CD8-positive, alpha-beta memory T cell (primary cell): ENCODE measurements at places on chromosomes 4 and X. TPM values are rescaled to one million over a fixed set of nuclear protein-coding genes. Genes with fewer than 3 reads are reported as not detected.

The INPP4B gene
- 52.6 TPM for polyA plus RNA-seq

DNA sequence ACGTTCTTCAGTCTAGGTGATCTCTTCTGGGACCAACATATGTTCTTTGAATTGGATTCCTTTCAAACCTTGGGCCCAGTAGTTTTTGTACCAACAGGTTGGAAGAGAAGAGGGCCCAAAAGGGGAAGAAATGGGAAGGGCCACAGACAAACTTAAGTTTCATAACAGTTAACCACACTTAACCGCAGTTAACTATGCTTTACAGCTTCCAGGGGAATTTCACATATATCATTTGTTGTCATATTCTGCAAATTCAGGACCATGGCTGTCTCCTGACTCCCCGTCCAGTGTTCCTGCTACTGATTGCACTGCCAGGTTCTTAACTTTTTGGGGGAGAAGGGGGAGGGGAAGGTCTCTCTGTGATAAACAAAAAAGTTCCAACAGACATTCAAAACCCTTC lies 34.6 kb downstream of the RTL5 start:
- DNase-seq: no peak

The GAGE13 gene
- not detected for polyA plus RNA-seq

DNA sequence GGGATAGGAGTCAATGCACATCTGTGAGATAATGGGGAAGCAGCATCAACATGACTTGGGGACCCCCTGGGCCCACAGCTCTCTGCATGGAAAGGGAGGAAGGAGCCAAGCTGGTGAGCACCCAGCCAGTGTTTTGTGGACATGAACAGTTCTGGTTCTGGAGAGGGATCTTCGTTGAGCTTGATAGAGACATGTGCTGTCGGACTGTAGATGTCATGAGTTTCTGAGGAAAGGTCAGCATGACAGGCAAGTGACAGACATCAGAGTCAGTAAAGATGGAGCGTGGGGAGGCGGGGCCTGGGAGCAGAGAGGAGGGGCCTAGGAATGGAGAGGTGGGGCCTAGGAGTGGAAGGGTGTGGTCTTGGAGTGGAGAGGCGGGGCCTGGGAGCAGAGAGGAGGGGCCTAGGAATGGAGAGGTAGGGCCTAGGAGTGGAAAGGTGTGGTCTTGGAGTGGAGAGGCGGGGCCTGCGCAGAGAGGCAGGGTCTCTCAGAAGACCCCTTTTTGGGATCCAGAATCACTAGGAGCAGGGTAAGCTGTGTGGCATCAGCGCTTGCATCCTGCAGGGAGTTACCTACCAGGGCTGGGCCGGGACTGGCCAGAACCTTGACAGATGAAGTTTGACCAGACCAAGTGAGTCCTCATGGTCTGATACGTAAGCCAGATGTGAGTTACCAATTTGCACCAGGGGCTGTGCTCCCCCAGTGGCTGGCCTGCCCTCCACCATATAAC lies 33.7 kb downstream of the PIGG start:
- no peak for DNase-seq

- no peak for DNase-seq
These were observed 37.4 kb downstream of the NFXL1 start for GRCh38 chr4:47876784-47877546.

DNA sequence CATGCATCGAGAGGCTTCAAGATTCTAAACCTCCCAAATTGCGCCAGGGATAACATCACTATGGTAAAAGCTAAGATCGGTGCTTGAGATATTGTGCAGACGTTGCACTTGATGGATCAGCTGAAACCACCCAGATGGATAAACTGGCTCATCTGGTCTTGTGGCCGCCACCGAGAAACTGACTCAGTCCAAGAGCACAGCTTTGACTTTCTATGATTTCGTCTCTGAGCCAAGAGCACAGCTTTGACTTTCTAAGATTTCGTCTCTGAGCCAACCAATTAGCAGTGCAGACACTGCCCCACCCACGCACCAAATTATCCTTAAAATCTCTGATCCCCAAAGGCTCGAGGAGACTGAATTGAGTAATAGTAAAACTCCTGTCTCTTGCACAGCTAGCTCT lies 687.2 kb downstream of the FAM133A start:
- no peak for DNase-seq

DNA sequence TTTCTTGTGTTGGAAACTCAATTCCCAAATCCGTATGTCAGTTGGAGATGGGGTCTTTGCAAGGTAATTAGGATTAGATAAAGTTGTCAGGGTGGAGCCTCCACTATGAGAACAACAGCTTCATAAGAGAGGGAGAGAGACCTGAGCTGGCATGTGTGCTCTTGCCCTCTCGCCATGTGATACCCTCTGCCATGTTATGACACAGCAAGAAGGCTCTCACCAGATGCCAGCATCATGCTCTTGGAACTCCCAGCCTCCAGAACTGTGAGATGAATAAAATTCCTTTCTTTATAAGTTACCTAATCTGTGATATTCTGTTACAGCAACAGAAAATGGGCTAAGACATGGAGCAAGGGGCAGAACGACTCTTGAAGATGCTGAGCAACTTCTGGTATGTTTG lies 201.9 kb upstream of the BOD1L1 start:
- DNase-seq: no peak

The HMGN5 gene
- 3.3 TPM for polyA plus RNA-seq

- no peak for DNase-seq
These were observed 64.9 kb upstream of the SCRG1 start for GRCh38 chr4:173463816-173464215.

GRCh38 chrX:46770817-46771163 lies 11.9 kb upstream of the SLC9A7 start:
- DNase-seq: no peak

- DNase-seq: no peak
These were observed 402.4 kb downstream of the PACRGL start for GRCh38 chr4:21102667-21103066.
